ENCODE measurements at places on chromosomes 12 and 14. TPM values are rescaled to one million over a fixed set of nuclear protein-coding genes. Genes with fewer than 3 reads are reported as not detected.

Gene KRT73
- not detected for total RNA-seq

Gene CRIP2
- total RNA-seq = 31.5 TPM

GRCh38 chr12:123107926-123108681, 42.8 kb downstream of the PITPNM2 start:
- DNase-seq = no peak

DNA sequence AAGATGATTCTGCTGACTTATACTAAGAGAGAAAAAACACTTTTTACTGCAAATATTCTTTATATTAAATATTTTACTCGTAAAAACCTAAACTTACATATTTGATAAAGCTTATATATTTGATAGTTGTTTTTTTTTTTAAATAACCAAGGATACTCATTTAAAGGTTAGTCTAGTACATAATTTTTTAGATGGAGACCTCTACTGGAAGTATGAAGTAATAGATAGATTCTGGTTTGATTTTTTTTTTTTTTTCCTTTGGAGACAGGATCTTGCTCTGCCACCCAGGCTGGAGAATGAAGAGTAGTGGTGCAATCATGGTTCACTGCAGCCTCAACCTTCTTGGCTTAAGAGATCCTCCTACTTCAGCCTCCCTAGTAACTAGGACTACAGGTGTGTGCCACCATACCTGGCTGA, 16.4 kb downstream of the ARID2 start:
- DNase-seq = peak; percentile 32

Gene SLC16A7
- total RNA-seq = 54.8 TPM

DNA sequence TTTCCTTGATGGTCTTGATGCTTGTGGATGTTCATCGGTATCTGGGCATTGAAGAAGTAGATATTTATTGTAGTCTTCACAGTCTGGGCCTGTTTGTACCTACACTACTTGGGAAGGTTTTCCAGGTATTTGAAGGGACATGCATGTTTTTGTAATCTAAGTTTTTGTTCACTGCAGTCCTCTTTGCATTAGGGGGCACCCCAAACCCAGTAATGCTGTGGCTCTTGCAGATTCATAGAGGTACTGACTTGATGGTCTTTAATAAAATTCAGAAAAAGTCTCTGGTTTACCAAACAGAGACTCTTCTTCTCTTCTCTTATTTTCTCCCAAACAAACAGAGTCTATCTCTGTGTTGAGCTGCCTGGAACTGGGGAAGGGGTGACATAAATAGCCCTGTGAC, 150.9 kb upstream of the SLC16A7 start:
- DNase-seq = no peak

Gene KRT75
- not detected for total RNA-seq

- DNase-seq = no peak
Observed at GRCh38 chr12:124224535-124225110, 70.3 kb upstream of the RFLNA start.

Gene OR4K1
- not detected for total RNA-seq

Gene AQP2
- not detected for total RNA-seq

DNA sequence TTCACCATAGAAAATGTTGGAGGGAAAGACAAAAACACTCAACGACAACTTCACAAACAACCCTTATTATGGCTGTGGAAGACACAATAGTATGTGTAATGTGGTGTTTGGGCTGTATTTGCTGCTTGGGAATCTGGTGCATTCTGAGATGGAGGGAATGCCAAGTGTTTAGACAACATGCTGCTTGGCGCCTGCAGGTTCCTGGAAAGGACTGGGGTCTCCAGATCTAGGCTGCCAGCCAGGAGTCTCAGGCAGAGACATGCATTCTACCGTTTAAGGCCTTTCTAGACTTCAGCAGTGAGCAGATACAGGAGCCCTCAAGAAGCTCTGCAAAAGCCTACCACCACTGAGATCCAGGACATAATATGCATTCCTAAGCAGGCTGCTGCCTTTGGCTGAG, 418.7 kb downstream of the NRXN3 start:
- no peak for DNase-seq

DNA sequence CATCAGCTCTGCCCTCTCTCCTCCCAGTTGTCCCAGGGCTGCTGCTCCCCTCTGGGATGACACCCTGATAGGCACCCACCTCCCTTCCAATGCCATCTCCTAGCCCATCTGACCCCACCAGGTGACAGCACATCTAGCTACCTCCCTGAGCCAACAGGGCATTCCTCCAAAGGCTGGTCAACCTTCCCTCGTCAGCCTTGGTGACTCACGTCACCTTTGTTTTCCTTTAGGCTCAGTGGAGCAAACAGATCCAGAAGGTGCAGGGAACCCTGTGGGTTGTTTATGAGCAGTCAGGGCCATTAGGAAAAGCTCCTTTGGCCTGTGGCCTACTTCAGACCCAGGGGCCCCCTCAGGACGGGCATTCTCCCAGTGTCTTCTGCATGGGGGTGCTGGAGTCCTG, 32.4 kb downstream of the PIGH start:
- DNase-seq = no peak

- peak; percentile 97 for DNase-seq
Observed at GRCh38 chr12:65742018-65743010, 82.0 kb upstream of the HMGA2 start.

DNA sequence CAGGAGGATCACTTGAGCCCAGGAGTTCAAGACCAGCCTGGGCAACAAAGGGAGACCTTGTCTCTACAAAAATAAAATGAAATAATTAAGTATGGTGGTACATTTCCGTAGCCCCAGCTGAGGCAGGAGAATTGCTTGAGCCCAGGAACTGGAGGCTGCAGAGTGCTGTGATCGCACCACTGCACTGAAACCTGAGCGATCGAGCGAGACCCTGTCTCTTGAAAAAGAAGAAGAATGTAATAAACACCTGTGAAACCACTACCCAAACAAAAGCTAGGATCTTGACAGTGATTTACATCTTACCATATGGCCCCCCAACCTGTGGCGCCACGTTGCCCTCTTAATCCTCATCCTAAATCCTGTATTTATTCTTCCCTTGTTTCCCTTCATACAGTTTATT, 5.7 kb upstream of the DTX1 start:
- DNase-seq = no peak

GRCh38 chr14:94621358-94622134, 9.4 kb downstream of the SERPINA3 start:
- DNase-seq = no peak

- peak; percentile 26 for DNase-seq
Observed at GRCh38 chr12:104974626-104975290, 11.4 kb upstream of the NOPCHAP1 start.

- DNase-seq = no peak
Observed at GRCh38 chr12:45503899-45504298, 225.6 kb upstream of the ARID2 start.

GRCh38 chr12:62192180-62192902, 67.9 kb upstream of the USP15 start:
- peak; percentile 97 for DNase-seq

GRCh38 chr12:52608161-52608560, 6.9 kb upstream of the KRT72 start:
- no peak for DNase-seq

DNA sequence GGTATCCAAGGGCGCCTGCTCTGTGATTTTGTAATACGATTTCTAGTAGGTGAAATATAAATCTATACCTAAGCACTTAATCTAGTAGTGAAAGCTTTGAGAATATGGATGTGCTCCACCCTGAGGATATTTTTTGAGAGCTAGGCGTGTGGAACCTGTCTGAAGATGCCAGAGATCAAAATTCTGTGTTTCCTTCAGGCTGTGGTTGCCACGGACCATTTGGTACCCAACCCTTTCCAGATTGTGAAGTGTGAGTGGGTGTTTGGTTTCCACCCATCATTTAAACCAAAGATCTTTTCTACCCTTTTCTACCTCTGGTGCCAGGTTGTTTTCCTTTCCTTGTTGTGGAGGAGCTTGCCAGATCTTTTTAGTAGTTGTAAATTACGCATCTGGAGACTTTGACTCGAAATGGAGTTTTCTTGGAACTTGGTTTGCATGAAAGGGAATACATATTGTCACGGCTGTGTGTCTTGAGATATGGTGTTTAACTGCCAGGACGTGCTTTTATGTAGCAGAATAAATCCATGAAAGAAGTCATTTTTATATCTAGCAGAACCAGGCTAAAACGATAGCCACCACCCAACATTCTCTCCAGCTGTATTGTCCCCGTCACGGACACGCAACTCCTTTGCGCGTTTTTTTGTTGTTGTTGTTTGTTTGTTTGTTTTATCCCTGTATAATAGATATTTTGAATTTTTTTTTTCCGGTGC, 2.2 kb downstream of the LRFN5 start:
- DNase-seq = peak; percentile 41

DNA sequence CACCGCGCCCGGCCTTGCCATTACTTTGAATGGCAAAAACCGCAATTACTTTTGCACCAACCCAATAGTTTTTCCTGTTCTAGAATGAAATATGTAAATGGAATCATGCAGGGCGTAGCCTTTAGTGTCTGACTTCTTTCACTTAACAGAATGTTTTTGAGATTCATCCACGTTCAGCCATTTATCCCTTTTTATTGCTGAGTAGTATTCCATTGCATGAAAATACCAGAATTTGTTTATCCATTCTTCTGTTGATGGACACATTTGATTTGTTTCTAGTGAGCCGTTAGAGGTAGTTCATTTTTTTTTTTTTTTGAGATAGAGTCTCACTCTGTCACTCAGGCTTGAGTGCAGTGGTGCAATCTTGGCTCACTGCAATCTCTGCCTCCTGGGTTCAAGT, 90.6 kb downstream of the SLC25A47 start:
- no peak for DNase-seq

- peak; percentile 39 for DNase-seq
Observed at GRCh38 chr14:99515301-99516155, 34.3 kb downstream of the CCNK start.

- no peak for DNase-seq
Observed at GRCh38 chr12:20398686-20399085, 30.3 kb downstream of the PDE3A start.

DNA sequence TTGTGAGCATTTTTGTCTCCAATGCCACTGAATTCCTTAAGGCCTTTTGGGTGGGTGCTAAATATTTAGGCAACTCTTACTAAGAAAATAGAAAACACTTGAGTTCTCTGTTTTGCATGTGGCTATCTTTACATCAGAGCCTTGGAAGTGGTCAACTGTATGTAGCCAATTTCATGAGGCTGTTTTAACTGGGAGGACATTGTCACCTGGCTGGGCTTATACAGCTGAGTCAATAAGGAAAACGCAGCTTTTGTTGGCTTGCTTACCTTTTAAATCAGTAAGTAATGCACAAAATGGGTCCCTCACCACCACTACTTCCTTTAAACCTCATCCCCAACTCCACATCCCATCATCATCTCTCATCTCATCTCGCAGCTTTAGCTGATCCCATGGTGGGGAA, 194.3 kb downstream of the RGS6 start:
- DNase-seq = no peak

DNA sequence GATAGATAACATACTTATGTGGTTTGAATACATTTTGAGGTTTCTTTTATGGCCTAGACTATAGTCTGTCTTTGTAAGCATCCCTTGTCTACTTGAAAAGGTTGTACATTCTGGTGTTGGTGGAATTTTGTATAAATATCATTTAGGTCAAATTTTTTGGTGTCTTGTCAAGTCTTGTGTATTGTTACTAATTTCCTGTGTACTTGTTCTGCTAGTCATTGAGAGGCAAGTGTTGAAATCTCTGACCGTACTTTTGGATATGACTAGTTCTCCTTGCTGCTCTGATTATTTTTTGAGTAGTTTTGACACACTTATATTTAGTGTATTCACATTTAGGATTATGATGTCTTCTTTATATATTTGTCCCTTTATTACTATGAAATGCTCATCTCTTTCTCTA, 219.6 kb downstream of the CCDC91 start:
- no peak for DNase-seq

Gene GPRC5D
- not detected for total RNA-seq

DNA sequence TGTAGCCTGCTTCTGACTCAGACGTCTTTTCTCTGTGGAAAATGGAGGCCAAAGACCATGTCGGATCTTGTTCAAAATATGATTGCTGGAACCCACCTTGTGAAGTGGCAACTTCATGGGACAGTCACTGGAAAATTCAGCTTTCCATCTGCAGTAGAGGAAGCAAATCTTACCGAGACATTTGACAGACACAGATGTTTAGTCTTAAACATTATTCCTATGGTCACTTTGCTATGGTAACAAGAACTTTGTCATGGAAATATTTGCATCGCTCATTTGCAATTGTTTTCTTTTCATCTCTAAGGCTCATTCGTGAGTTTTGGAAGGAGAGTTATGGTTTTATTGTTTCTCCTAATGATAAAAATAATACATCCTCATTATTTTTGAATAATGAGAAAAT, 98.3 kb upstream of the HIF1A start:
- DNase-seq = no peak

GRCh38 chr12:25977047-25977446, 18.6 kb downstream of the RASSF8 start:
- DNase-seq = no peak

DNA sequence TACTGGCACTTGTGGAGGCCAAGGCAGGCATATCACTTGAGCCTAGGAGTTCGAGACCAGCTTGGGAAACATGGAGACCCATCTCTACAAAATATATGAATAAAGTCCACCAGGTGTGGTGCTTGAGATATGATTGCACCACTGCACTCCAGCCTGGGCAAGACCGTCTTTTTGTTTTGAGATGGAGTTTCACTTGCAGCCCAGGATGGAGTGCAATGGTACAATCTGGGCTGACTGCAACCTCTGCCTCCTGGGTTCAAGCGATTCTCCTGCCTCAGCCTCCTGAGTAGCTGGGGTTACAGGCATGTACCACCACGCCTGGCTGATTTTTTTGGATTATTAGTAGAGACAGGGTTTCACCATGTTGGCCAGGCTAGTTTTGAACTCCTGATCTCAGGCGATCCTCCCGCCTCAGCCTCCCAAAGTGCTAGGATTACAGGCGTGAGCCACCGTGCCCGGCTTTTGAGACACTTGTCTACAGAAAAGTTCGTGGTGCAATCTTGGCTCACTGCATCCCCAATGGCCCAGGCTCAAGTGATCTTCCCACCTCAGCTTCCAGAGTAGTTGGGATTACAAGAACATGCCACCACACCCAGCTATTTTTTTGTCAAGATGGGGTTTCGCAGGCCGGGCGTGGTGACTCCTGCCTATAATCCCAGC, 16.3 kb upstream of the ATP5F1B start:
- DNase-seq = no peak

DNA sequence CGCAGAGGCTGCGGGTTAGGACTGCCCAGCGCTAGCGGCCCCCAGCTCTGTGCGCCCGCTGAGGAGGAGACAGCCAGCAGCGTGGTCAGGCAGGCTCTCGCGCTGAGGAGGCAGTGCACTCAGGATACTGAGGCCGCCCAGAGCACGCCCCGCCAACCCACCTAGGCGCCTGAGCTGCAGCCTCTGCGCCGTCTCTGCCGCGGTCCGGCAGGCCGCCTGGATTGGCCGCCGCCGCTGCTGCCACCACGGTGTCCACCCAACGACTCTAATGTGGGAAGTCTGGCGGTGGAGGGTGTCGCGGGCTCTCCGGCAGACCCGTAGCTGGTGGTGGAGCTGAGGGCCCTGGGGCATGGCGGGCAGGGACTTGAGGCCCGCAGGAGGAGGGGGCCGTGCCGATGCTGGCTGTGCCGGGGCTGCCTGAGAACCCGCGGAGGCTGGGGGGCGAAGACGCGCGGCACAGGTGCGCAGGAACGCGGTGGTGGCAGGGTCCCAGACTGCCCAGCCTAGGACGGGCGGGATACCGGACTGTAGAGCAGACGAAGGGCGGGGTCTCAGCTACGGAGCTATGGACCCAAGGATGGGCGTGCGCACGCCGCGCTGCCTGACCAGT, 69.9 kb downstream of the ASCL4 start:
- peak; percentile 74 for DNase-seq

Measured in osteoblast (primary cell).